ENCODE measurements at places on chromosomes 3 and 15. TPM values are rescaled to one million over a fixed set of nuclear protein-coding genes. Genes with fewer than 3 reads are reported as not detected.

The CHRNA5 gene
- total RNA-seq: 12.7 TPM

The CKMT1A gene
- total RNA-seq: not detected

The BFSP2 gene
- not detected for total RNA-seq

The NRROS gene
- 14.4 TPM for total RNA-seq

The AMT gene
- 3.3 TPM for total RNA-seq

The PRKCD gene
- total RNA-seq: 15.5 TPM

The ALDH1A3 gene
- 5.8 TPM for total RNA-seq

The CHAC1 gene
- 4.6 TPM for total RNA-seq

The PRICKLE2 gene
- total RNA-seq: 7.1 TPM

The GOLGA8J gene
- total RNA-seq: not detected
